ENCODE measurements at places on chromosomes 2 and 18. TPM values are rescaled to one million over a fixed set of nuclear protein-coding genes. Genes with fewer than 3 reads are reported as not detected.

DNA sequence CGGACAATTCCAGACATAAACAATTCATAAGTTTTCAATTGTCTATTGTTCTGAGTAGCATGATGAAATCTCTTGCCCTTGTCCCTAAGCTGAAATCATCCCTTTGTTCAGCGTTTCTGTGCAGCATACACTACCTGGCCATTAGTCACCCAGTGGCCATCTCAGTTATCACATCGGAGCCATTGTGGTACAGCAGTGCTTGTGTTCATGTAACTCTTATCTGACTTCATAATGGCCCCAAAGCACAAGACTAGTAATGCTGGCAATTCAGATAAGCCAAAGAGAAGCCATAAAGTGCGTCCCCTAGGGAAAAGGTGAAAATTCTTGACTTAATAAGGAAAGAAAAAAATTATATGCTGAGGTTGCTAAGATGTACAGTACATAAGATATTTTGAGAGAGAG is 127.2 kb downstream of the FHOD3 start:
- DNase-seq: no peak

DNA sequence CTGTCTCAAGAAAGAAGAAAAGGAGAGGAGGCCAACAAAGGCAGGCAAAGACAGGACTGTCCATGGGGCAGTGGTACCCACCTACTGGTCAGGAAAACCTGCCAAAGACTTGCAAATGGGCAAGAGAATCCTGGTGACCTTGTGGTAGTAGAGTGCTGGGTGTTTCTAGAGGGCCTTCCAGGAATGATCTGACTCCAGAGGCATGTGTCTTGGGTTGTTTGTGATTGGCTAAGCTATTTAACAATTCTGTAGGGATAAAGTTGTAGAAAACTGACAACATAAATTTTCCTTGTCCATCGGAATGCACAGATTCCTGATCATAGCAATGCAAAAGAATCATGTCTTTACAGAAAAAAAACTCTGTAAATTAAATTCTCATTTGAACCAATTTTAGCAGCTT is 68.5 kb upstream of the ZNF532 start:
- DNase-seq: no peak

DNA sequence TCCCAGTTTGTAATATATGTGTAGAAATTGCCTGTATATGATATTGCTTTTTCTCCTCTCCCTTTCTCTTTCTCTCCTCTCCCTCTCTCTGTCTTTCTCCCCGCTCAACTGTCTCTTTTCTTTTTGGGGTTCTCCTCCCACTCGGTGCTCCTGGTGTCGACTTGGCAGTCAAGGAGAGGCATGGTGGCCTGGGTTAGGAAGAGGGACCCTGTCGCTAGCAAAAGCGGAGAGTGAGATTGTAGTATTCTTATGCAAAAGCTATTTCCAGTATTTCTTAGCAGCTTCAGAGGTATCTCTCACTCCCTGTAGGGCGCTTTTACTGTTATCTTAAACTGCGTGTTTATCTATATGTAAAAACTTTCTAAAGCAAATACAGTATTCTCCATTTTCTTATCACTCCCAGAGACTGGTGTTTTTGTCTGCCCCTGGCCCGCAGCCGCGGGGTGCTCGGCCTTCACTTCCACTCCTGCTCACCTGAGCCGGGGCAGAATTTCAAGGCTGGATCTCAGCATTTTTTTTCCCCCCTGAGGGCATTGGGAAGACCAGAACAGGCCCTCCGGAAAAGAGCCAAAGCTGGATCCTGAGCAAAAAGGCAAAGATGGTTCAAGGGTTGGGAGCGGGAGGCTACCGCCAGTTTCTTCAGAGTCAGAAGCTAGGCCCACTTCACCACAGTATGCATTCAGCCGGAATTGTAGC is 4.3 kb downstream of the SIX3 start:
- peak; percentile 67 for DNase-seq

GRCh38 chr2:121818546-121818945 is 63.1 kb downstream of the TSN start:
- DNase-seq: no peak

DNA sequence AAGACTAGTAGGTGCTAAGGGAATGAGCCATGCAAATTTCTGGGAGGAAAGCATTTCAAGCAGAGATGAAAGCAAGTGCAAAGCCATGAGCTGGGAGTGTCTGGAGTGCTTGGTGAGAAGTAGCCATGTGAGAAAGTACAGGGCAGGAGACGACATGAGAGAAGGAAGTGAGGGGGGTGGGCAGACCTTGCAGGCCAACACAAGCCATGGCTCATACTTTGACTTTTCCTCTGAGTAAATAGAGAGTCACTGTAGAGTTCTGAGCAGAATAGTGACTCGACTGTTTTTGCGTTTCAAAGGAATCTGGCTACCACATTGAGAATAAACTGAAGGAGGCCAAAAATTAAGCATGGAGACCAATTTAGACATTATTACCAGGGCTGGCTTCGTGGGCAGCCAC is 42.2 kb downstream of the SCN2A start:
- no peak for DNase-seq

- no peak for DNase-seq
Observed at GRCh38 chr18:48696218-48696617, 157.4 kb downstream of the CTIF start.

DNA sequence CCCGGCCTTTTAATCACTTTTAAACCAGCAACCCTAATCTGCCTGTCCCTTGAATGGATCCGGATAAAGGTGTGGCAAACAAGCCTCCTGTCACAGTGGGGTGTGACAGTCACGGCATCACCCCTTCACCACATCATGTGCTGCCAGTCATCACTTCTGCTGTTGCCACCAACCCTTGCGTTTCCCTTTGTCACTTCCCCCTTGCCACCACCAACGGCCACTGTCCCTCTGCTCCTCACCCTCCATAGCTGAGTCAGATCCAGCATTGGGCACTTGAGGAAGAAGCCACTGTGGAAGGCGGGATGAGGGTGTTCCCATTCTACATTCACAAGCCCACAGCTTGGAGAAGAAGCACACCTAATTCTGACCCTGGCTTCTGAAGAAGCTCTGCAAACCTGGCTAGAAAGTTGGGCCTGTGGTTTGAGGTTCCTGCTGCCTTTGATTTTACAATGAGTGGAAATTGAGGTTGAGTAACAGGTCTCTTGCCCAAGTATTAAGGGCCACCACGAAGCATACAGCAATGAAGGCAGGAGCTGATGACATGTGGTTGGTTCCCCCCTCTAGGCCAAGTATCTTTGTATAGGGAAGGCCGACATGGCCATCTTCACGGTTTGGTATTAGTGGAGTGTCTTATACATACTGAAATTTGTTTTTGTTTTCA is 22.9 kb upstream of the DARS1 start:
- DNase-seq: no peak

DNA sequence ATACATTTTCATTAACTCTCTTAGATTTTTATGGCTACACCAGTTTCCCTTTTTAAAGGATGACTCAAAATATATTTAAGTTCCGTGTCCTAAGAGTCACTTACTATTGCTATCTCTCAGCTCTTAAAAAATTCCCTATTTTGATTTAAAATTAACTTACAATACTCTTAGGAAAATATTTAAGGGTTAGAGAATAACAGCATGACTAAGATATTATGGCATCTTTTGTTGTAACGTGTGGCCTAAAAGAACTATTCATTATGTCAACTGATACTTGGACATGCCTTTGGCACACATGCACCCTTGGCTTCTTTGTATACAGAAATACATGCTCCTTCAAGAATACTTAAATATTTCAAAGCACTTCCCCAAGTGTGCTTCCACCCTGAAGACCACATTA is 42.3 kb downstream of the SCN3A start:
- DNase-seq: no peak

GRCh38 chr2:240322231-240322955 is 113.1 kb upstream of the GPC1 start:
- peak; percentile 35 for DNase-seq

DNA sequence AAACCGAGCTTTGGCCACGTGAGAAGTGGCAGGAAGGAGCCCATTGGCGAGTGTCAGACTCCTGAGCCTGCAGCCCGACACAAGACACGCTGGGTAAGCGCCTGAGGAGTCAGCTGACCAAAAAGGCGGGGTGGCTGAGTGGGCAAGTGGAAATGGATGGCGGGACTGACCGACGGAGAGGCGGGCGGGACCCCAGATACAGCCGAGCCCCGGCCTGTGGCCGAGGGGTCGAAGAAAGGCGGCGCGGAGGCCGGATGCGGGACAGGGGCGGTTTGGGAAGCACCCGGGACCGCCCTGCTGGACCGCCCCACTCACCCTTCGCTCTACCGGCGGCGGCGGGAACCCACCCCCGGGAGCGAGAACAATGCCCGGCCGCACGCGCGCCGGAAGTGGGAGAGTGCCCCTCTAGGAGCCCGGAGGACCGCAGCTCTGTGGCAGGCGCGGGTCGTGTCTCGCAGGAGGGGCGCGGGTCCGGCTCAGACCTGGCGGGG is 22.8 kb downstream of the ZSCAN30 start:
- peak; percentile 45 for DNase-seq

DNA sequence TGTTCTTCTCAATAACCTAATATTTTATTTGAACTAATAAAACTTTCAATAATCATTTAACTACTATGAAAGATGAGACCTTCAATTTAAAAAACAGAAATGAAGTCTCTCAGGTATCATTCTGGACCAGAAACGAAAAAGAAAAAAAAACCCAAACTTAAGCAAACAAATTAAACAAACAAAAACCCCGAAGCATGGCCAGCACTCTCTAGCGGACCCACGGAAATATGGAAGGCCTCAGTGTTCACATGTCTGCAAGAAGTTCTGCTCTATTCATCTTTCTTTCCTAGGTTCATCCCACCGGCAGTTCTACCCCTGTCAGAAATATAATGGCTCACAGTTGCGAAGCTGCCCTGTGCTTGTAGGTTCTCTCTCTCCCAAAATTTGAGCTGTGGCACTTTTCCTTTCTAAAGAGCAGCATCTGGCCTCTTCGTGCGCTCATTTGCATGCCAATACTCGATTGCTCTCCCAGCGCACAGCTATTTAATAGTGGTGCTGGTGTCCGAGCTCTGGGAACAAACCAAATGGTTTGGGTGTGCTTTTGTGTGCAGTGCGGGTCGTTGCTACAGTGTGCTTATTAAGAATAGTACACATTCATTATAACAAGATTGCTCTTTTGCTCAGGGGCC is 129.0 kb upstream of the ZEB2 start:
- DNase-seq: peak; percentile 6

The CHRND gene
- not detected for total RNA-seq

The COL3A1 gene
- not detected for total RNA-seq

The PER2 gene
- total RNA-seq: 3.6 TPM

The SFTPB gene
- total RNA-seq: not detected

The MATN3 gene
- 3.6 TPM for total RNA-seq
